ENCODE measurements at places on chromosomes 2 and 18.

GRCh38 chr2:68589963-68590362, 53.4 kb upstream of the PROKR1 start:
- DNase-seq, result no peak

DNA sequence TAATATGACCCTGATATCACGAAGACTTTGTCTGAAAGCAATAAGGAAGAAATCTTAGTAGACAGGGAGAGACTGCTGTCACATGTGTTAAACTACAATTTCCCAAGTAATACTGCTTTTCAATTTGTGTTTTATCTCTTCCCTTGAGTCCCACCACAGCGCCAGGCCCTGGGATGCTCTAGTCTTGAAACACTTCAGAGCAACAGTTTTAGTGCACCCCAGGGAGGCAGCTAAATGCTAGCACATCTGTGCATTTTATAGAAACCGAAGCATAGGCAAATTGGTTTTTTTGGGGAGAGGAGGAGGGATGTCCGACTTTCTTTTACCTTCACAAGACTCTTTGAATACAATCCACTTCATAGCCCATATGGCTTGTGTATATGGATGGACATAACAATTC, 550.0 kb upstream of the SYT4 start:
- DNase-seq, result no peak

DNA sequence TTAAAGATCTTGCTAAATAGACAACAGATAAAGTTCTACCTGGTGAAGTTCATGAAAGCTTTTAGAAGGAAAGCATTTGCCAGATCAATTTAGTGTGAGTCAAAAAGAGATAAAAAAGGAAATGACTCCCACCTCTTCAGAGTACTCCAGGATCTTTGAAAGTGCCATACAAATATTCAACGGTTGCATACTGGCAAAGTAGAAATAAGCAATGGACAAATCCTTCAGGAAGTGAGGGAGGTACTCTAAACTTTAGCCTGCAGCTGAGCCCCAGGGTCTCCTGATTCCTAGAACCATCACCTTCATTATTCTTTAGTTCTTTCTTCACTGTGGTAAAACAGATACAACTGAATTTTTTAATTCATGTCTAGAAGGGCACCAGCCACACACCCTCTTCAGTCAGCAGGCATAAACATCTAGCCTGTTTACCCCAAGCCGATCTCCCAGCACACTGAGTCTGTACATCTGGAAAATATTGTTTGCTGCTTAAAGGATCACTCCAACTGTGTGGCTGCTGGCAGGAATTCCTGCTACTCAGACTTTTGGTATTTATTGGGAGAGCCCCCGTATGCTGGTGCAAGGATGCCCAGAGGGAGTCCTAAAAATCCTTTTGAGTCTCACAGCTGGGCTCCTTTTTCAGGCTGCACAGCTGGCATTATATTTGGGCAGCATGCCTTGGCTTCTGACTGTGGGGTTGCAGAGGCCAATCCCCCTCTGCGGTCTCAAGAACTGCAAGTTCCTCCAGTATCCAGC, 72.3 kb upstream of the SESTD1 start:
- no peak for DNase-seq

DNA sequence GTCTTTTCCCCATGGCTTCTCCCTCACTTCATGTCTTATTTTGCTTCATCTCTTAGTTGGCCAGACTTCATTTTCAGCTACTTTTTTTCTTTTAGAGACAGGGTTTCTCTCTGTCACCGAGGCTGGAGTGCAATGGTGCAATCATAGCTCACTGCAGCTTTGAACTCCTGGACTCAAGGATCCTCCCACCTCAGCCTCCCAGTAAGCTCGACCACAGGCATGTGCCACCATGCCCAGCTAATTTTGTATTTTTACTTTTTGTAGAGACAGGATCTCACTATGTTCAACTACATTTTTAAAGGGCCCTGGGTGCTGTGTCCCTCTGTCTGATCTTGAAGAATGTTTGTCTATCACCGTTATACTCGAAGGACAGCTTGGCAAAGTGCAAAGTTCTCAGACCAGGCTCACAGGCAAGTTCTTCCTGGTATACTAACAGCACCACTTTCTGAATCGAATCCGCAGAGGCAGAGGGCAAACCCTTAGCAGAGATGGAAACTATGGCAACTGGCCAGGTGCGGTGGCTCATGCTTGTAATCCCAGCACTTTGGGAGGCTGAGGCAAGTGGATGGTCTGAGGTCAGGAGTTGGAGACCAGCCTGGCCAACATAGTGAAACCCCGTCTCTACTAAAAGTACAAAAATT, 60.9 kb downstream of the SOWAHC start:
- DNase-seq, result no peak

DNA sequence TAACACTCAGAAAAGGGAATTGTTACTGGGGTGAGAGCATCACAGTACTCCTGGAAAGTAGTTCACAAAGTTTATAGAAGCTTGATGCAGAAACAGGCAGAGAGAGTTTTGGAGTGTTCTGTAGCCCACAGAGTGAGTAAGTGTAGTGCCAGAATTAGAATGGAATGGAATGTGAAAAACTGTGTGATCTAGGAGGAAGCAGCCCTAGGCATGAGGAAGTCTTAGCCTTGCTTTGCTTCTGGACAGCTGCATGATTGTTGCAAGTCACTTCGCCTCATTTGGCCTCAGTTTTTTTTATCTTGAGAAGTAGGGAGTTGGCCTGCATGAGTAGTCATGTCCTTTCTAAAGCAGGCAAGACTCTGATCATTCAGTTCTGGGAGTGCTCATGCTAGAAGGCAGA, 10.9 kb downstream of the SERPINB12 start:
- DNase-seq, result no peak

GRCh38 chr2:174544156-174544555, 53.4 kb downstream of the WIPF1 start:
- no peak for DNase-seq

DNA sequence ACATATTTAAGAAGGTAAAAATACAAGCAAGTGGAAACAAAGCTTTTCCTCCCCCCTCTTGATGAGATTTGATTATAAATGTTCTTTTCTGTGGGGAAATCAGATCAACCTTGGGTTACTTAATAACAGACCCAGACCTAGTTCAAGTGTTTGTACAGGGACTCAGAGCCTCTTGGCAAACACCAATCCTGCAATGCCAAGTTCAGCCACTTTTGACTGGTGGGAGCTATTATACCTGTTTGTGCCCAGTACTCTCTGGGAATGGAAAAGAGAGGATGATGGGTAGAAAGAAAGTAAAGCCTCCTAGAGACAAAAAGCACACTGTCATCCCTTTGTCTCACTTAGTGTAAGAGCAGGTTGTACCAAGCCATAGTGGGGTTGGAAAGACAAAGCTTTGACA, 63.8 kb upstream of the EPHA4 start:
- no peak for DNase-seq

DNA sequence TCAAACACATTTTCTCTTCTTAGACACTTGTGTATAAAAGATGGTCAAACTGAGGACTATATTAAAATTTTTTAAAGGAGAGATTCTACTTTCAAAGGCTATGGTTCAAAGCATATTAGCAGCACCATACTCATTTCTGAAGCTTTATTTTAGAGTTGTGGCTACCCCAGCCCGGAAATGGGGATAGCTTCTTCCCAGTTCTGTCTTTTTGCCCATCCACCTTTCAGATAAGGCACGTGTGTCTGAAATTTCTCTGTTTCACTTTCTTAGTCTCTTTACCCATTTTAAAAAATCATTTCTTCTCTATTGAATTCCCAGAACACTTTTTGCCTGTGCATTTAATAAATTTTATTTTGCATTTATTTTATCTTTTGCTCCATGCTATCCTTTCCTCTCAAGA, 431.5 kb downstream of the RNF144A start:
- no peak for DNase-seq

- no peak for DNase-seq
Measured at GRCh38 chr18:58168993-58169392, 125.0 kb downstream of the NEDD4L start.

DNA sequence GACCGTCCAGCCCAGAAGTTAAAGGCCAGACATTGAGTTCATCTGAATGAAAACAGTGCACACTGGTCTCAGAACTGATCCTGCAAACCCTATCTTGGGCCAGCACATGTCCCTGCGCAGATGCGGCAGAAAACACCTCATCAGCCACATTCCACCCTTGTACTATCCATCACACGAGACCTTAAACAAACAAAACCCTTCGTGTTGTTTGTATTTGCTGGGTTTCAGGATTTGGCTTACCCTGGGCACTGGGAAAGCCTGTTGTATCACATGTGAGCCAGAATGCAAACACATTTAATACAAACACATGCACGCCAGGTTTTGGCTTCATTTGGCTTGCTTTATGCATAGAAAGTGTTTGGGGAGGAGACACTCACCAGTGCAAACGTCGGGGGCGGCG, 12.5 kb downstream of the WIPF1 start:
- no peak for DNase-seq

Measured in uterus (tissue), 4 donors.